ENCODE measurements at places on chromosomes 3 and 15.

- DNase-seq: no peak
Observed at GRCh38 chr3:21672303-21672702, 78.7 kb downstream of the ZNF385D start.

- DNase-seq: no peak
Observed at GRCh38 chr3:195717416-195717815, 3.4 kb upstream of the MUC20 start.

GRCh38 chr3:34005886-34006285 is 207.5 kb downstream of the PDCD6IP start:
- no peak for DNase-seq

DNA sequence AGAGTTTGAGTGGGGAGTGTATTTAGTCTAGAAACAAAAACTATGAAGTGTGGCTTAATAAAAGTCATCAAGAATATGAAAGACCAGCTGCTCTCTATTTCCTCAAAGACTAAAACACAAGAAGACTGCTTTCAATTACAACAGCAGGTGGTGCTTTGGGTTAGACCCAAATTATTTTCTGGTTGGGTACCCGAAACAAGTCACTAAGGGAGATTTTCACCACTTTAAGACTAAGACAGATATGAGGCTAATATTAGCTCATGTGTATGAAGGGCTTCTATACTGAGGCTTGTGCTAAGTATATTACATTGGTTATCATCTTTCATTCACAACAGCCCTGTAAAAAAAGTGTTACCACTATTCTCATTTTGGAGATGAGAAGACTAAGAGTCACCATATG is 43.1 kb downstream of the COL8A1 start:
- DNase-seq: no peak

- DNase-seq: no peak
Observed at GRCh38 chr3:58492494-58492905, 604 bp downstream of the KCTD6 start.

DNA sequence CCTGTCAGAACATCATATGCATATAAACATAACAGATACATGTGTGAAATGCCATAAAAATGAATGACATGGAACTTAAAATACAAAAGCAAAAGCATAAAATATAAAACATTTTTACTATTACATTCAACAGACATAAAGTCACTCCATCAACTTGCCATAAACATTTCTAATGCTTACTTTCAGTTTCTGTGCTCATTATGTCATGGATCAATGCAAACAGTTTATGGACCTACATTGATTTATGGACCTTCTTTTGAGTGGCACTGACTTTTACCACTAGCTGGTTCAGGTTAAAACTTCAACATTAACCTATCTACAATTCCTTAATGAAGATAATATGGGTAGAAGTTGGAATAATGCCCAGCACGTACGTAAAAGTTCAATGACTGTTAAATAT is 577.4 kb upstream of the LMCD1 start:
- no peak for DNase-seq

DNA sequence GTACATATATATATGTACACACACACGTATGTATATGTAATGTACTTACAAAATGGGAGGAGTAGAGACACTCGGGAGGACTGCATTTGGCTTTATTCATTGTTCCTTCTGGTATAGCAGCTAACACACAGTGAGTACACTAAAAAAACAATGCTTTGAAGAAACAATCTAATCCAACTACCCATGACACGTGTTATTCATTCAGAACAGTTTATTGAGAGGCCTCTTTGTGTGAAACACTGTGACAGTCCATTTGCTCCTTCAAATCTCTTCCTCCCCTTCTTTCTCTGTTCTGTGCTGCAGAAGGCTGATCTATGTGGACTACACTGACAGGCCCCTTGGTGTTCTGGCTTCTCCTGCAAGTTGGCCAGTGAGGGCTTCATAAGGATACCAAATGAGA is 1075.9 kb upstream of the CFAP20DC start:
- DNase-seq: no peak

- no peak for DNase-seq
Observed at GRCh38 chr15:91694831-91695210, 158.7 kb upstream of the SLCO3A1 start.

- DNase-seq: no peak
Observed at GRCh38 chr15:70055601-70056051, 42.1 kb downstream of the TLE3 start.

DNA sequence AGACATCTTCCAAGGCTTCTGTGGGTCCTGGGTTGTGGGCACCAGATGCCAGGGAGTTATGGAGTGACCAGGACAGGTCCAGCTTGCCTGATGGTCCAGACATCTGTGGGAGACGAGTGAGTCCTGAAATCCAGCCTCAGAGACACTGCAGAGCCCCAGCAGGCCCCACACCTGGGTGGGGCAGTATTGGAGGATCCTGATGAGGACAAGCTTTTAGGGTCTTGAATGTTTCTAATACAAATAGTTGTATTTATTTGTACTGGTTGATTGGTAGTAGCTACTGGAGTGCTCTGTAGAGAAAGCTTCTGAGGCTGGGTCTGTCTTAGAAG is 67.5 kb upstream of the PRR23C start:
- no peak for DNase-seq

GRCh38 chr3:48945891-48946549 is 27.4 kb downstream of the ARIH2 start:
- no peak for DNase-seq

DNA sequence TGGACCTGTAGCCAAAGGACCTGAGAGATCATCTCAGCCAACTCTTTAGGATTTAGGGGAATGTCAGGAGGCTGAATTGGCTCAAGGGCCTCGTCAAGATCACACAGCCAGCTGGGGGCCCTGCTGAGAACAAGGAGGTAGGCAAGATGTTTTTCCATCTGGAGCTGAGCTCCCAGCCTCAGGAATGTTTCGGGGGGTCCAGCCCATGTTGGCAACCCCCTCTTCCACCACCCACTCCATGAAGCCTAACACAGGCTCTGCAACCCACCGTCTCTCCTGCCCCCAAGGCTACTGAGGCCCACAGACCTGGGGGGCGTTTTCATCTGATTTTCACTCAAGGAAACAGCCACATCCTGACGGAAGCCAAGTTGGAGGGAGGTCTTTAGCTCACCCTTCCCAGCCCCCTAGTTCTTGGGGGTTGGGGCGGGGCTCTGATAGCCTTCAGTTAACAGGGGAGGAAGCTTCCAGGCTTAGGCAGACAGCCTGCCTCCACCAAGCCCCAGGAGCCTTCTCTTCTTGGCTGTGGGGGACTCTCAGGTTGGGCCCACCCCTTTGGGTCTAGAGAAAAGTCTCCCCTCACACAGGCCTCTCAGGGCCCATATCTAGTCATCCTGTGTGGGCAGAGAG is 48.8 kb downstream of the EPHB3 start:
- DNase-seq: no peak

- no peak for DNase-seq
Observed at GRCh38 chr15:99586121-99586520, 20.3 kb downstream of the MEF2A start.

GRCh38 chr15:25182736-25183445 is 228.1 kb downstream of the SNRPN start:
- peak; percentile 41 for DNase-seq

- peak; percentile 50 for DNase-seq
Observed at GRCh38 chr3:189049458-189050236, 122.1 kb upstream of the TPRG1 start.

DNA sequence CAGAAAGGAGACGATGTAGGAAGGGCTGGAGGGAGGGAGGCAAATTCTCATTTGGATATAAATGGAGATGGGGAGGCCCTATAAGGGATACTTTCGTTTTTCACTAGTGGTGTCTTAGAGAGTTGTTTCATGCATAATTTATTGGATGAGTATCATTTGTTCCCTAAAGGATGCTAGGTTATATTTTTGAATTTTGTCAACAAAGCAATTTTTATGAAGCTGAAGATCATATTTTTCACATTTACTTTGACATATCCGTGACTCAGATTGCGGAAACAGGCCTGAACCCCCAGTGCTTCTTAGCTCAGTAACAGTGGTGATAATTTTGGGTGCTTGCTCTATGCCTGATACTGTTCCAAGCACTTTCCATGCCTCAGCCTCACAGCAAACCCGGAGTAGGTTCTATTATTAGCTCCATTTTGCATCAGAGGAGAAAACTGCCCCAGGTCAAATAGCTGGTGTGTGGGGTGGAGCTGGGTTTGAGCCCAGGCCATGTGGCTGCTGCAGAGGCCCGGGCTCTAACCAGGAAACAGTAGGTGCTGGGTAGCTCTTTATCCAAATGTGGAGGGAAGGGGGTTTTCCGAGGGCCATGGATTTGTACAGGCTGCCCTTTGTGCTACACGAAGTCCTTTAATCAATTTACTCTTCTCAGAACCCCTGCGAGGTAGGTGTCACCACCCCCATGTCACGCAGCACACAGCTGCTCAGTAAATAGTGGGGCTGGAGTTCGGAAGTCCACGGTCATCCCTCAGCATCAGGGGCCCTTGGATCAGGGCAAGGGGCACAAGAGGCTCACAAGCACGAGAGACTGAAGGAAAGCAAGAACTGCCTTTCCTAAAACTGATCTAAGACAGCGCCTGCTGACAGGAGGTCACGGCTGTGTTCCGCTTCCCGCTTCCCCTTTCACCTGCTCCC is 99.1 kb downstream of the SLC49A4 start:
- DNase-seq: no peak

GRCh38 chr3:58384381-58385090 is 49.1 kb downstream of the PDHB start:
- no peak for DNase-seq

GRCh38 chr3:195815169-195815771 is 3.5 kb upstream of the MUC4 start:
- no peak for DNase-seq

GRCh38 chr3:11138371-11138770 is 15.9 kb upstream of the HRH1 start:
- DNase-seq: no peak

- DNase-seq: no peak
Observed at GRCh38 chr3:117306299-117306698, 596.7 kb downstream of the TUSC7 start.

DNA sequence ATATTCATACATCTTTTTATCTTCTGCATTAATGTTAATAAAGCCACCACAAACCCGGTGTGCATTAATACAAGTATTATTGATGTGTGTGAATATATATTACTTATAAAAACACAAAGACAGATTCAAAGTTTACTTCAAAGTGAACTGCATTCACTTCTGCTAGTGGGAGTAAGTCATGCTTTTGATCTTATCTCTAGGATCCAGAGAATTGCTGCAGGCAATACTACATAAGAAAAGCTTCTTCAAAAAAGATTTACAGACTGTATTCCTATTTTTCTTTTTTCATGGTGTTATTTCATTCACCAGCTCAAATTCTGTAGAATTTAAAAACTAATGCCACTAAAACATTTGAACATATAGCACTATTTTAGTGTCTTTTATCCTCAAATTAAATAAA is 87.5 kb upstream of the CBLB start:
- DNase-seq: no peak

- DNase-seq: no peak
Observed at GRCh38 chr3:99911433-99911832, 93.8 kb downstream of the CMSS1 start.

- DNase-seq: no peak
Observed at GRCh38 chr3:188489639-188490405, 335.9 kb downstream of the LPP start.

- DNase-seq: no peak
Observed at GRCh38 chr3:69893274-69893673, 106.3 kb upstream of the SAMMSON start.

DNA sequence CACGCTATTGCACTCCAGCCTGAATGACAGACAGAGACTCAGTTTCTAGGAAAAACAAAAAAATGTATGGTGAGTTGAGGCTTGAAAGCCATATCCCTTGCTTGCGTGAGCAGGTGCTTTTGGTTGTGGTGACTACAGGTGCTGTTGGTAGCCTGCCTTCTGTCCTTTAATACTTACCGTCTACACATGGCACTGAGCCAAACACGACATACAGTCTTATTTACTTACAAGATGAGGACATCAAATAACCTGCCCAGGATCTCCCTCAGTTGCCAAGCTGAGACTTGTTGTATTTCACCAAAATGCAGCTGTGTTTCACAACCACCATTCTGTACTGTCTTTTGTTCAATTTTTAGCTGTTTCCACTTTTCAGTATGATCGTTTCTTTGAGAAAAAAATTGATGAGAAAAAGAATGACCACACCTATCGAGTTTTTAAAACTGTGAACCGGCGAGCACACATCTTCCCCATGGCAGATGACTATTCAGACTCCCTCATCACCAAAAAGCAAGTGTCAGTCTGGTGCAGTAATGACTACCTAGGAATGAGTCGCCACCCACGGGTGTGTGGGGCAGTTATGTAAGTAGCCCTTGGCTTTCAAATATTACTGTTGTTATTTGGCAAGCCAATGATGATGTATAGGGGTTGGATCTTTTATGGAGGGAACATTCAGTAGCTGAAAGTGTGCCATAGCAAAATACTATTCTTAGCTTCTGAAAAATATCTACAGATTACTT is 6.5 kb downstream of the ALAS1 start:
- no peak for DNase-seq

DNA sequence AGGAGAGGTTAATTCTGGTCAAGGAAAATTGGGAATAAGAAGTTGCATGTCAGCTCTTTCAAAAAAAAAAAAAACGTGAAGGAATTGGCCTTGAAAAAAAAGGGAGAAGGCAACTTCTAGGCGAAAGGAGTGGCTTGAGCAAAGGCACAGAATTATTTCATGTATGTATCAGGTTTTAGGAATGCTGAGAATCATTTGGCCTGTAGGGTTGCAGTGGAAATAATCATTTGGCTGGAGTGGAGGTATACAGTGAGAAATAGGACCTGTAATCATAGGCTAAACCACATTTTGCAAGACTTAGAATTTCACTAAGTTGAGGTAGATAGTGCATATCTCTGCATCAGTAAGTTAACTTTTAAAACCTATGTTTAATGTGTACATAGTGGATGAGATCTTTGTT is 54.9 kb downstream of the EPHA6 start:
- DNase-seq: no peak

DNA sequence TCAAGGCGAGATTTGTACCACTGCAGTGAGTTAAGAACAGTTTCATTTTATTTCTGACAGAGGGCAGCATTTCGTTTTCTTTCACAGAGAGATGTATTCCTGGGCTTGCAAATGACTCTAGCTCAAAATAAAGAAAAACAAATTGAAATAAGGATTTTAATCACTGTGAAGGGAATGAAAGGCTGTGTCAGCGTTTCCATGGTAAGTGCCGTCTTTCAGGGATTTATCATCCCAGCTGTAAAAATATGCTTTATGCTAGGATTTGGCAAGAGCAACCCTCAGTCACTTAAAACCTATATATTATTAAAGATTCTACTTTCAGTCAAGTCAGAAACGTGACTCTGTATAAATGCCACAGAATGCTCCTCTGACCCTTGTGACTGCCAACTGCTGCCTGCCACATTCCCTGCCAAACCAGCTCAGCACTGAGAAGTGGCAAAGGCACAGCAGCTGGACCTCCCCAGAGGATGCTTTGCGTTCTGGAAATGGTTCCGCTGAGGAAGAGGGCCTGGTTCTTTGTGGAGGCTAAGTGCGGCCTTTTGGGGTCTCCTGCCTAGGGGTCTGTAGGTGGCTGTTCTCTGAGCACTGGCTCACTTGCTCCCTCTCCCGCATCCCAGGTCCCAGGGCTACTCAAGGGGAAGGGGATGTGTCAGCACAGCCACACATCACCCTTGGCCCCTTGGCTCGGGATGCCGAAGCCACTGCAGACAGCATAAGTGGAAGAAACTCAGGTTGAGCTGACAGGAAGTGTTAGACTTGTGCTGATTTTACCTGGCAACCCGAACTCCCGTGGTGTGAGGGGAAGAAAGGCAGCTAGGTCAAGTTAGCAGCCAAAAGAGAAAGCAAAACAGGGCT is 56.6 kb upstream of the POMGNT2 start:
- DNase-seq: peak; percentile 13

GRCh38 chr3:8325306-8325705 is 176.3 kb upstream of the LMCD1 start:
- DNase-seq: no peak

Measured in WTC11 (cell line).